ENCODE measurements at places on chromosomes 16 and 17.
A peak's percentile ranks its signal among the peaks of the same experiment; 100 is the strongest.

DNA sequence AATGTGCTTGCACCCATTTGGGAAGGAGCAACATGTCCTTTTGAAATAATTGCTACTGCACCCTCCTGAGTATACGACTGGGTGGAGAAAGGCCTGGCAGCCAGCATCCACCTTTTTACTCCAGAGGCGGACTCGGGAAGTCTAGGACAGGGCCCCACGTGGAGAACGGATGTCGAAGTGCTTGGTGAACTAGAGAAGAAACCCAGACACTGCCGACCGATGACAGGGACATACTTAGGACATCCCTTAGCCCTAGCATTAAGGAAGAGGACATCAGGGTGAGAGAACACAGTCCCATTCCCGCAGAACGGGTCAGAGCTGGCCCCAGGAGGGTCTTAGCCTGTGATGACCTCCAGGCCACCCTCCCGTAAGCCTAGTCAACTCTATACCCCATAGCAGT, 3.8 kb downstream of the YBX2 start:
- no peak for DNase-seq

GRCh38 chr16:14490235-14490634, 139.8 kb downstream of the PARN start:
- no peak for DNase-seq

DNA sequence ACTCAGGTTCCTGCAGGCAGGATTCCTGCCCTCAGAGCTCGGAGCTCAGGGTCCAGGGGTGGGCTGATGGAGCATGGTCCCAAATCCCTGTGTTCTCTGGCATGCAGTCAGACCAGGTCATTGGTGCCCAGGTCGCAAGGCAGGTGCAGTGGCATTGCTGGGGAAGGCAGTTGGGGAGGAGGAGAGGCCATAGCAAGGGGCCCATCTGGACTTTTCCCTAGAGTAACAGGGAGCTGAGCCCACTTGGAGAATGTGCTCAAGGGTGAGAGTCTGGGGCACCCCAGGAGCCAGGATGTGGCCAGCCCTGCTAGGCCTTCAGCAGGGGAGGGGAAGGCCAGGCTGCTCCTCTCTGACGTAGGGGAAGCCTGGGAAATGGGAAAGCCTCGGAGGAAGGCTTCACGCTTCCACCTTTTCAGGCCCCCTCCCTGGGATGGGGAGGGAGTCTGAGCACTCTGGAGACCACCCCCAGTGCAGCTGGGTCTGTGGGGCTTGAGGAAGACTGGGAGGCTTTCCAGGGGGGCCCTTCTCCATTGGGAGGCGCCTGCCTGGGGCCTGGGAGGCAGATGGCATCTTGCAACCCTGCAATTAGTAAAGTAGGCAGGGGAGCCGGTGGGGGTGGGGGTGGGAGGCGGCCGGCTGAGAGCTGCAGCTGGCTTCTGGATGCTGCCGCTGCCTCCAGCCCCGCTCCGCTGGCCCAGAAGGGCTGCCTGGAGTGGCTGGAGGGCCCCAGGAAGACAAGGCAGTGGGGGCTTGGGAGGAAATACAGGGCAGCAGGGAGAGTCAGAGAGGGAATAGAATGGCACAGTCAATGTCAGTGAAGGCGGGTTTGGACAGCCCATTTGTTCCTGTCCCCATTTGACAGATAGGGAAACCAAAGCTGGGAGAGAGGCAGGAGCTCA, 21.1 kb upstream of the DOK4 start:
- peak; percentile 46 for DNase-seq

GRCh38 chr17:63311416-63311937, 134.6 kb downstream of the CYB561 start:
- DNase-seq: no peak

DNA sequence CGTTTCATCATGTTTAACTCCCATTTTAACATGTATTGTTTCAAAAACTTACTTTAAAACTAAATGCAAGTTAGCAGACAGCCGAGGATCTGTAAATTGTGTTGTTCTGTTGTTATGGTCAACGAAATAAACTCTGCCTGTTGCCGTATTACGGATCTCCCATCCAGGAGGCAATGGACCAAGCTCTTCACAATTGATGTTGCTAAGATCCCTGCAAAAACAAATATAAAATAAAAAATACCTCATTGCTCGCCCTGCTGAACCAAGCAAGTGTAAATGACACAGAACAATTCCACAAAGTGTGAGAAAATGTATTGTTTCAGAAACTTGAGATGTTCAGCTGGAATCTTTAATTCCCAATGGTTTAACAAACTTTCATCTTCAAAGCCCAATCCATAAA, 65.0 kb downstream of the CEP95 start:
- no peak for DNase-seq

GRCh38 chr16:53433930-53434376, 318 bp upstream of the RBL2 start:
- DNase-seq: no peak

GRCh38 chr16:86403085-86403484, 107.2 kb upstream of the FOXF1 start:
- peak; percentile 4 for DNase-seq

- DNase-seq: no peak
Measured at GRCh38 chr17:48159232-48159631, 51.7 kb downstream of the SNX11 start.

Measured in DMS79 treated with DMSO at 0.1 percent for 48 hours (cell line).